Cerebellum (tissue), 4 donors: ENCODE measurements at places on chromosomes 3 and 15.
A peak's percentile ranks its signal among the peaks of the same experiment; 100 is the strongest.

- DNase-seq, result no peak
Measured at GRCh38 chr15:98996169-98996568, 11.4 kb downstream of the PGPEP1L start.

DNA sequence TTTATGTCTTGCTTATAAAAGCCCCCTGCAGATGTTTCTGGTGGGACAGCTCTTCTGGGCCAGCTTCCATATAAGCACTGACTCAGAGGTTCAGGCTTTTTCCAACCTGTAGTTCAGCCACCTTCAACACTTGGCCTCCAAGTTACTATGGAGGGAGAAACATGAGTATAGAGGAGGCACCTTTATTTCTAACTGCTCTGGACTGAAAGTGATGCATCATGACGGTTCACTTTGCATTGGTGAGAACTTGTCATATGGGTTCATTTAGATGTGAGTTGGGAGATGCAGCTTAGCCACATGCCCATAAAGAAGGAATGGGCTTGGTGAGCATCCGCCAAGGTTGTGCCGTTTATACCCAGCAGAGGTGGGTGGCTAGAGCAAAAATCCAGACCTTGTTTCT lies 58.8 kb upstream of the CFAP161 start:
- no peak for DNase-seq

GRCh38 chr3:191499307-191500080 lies 38.5 kb downstream of the PYDC2 start:
- DNase-seq, result peak; percentile 35

DNA sequence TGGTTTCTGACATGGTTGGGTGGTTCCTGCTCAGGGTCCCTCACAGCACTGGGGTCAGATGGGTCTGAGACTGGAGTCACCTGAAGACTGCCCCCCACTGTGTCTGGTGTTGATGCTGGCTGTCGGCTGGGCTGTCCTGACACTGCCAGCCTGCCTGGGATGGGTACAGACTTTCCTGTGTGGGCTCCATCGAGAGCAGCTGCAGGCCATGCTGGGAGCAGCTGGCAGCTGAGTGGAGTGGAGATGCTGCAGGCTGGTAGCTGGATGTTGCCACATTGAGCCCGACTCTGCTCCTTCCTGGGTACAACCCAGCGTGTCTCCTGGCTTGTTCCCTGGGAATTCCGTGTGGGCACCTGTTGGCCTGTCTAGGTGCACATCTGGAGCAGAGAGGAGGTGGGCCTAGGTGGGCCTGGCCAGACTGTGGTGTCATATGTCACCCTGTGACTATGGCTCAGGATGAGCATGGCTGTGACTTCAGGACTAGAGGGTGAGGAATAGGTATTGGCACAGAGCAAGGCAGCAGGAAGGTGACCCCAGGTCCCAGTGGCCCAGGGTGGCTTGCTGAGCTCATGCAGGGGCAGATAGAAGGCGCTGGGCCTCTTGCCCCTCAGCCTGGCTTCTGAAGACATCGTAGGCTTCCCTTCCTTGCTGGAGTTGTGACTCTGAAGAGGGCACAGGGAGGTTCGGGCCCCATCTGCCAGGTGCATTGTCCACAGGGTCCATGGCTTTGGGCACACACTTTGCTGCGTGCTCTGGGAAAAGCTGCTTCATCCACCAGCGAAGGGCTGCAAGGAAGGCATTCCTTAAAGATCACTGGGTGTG lies 40.0 kb upstream of the PRR23E start:
- no peak for DNase-seq

- DNase-seq, result no peak
Measured at GRCh38 chr15:95498961-95499360, 831.5 kb upstream of the NR2F2 start.

DNA sequence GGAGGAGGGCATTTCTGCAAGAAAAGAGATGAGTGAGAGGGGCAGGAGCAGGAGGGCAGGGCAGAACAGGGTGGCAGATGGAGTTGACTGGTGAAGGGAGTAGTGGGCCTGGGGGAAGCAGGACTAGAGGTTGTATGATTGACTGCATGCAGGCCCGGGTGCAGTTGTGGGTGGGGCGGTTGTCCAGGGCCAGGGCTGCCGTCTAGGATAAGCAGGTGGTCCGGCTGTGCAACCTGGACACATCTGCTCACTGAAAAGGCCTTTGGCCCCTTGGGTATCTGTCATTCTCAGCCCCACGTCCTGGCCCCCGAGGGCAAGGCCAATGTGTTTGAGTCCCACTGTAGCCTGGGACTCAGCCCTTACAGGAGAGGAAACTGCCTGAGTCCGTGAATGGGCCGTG lies 25.4 kb downstream of the ALS2CL start:
- DNase-seq, result no peak

DNA sequence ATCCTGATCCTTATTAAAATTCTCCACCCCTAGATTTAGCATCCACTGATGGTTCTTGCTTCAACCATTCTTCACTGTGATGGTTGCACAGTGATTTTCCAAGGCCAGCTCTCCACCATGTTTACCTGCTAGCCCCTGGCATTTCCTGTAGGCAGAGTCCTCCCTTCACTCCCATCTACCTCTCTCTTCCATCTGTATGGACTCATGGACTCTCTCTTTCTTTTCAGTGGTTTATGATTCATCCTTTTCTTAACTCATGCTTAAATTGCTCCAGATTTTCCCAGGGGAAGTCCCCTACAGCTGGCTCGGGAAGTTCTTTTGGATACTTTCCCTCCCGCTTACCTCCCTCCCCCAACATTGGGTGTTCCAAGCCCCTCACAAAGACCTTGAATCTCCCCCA lies 18.7 kb downstream of the TGM4 start:
- DNase-seq, result no peak

DNA sequence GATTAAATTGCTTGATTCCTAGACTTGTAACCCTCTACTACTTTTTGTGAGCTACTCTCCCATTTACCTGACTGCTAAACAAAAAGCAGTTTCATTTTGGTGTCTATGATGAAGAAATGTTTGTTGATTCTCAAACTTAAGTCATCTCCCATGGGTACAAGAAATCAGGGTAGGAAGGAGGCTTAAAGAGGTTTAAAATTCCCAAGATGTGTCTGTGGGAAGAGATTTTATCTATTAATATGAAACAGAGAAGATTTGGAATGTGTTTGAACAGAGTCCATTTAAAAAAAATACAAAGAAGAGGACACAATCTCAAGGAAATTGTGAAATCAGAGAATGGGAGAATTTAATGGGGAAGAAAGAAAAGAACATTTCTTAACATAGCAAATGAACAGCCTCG lies 14.8 kb downstream of the P3H2 start:
- DNase-seq, result no peak

- no peak for DNase-seq
Measured at GRCh38 chr15:87387766-87388165, 868.8 kb downstream of the NTRK3 start.

GRCh38 chr3:179969525-179969924 lies 67.2 kb downstream of the PEX5L start:
- DNase-seq, result no peak

- peak; percentile 80 for DNase-seq
Measured at GRCh38 chr3:26624209-26624765, 1.7 kb downstream of the LRRC3B start.

DNA sequence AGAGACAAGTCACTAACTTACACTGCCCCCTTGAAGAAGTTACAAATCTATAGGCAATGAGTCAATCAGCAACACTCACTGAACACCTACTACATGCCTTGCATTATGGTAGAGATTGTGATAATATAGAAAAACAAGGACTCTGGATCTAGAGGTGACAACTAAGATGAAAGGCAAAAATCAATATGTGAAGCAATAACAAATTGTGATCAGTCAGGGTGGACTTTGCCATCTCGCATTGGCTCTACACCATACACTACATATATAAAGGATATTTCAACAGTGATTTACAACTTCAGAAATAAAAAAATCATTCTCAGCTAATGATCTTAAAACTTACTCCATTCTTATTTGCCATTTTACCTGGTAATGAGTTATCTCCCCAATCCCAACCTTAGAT lies 210.7 kb upstream of the CD96 start:
- DNase-seq, result no peak

- no peak for DNase-seq
Measured at GRCh38 chr3:67901681-67902080, 247.3 kb upstream of the SUCLG2 start.

DNA sequence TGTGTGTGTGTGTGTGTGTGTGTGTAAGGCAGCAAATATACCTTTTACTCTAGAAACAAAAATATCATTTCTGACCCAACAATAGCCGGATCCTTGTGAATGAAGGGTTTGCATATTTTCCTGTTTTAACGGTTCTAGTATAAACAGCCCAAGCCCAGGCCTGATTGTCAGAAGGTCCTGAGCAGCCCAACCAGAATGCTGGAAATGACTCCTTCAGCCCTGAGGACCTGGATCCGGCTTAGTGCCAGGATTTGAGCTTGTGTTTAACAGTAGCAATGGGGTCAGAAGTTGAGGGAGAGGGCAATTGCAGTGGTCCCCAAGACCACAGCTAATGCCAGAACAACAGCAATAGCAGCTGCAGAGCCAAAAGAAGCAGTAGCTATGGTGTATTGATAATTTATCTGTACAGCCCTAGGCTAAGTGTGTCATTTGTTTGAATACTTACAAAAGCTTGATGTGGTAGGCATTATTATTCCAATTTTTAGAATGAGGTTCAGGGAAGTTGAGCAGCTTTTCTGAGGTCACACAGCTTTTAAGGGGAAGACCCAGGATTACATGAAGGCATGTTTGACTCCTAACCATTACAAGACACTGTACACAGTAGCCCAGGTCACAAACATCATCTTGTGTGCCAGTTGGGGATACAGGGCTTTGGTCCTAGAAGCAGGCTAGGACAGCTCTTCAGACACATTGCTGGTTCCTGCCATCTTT lies 12.8 kb downstream of the FOXL2 start:
- DNase-seq, result no peak

GRCh38 chr3:182500289-182500688 lies 293.0 kb upstream of the ATP11B start:
- DNase-seq, result no peak

GRCh38 chr3:56795097-56795828 lies 6.5 kb downstream of the ARHGEF3 start:
- DNase-seq, result no peak

DNA sequence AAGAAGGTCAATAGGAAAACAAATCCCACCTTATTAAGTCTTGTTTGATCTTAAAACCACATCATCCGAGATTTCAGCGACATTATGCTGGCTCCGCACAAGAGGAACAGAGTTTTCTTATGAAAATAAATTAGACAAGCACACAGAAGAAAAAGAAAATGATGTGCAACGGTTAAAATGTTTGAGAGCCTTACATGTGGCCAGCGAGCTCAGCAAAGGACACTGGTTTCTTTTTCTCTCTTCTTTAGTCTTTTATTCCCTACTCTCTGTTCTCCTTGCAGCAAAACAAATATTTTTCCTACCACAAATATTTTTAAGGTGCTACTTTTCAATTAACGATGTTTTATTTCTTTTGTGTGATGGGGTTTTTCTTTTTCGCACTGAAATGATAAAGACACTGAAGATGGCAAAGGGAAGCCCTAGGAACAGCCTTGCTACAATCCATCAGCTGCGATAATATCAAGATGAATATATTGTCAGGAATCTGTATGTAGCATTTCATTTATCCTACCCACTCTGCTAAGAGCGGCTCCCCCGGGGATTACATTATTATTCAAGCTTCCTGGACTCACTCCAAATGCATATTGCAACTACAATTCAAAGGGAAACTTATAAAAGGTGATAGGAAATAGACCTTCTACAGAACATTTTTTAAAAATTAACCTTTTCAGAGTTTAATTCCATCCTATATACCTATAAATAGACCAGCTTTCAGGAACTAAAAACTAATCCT lies 72.9 kb downstream of the ANXA2 start:
- DNase-seq, result no peak

DNA sequence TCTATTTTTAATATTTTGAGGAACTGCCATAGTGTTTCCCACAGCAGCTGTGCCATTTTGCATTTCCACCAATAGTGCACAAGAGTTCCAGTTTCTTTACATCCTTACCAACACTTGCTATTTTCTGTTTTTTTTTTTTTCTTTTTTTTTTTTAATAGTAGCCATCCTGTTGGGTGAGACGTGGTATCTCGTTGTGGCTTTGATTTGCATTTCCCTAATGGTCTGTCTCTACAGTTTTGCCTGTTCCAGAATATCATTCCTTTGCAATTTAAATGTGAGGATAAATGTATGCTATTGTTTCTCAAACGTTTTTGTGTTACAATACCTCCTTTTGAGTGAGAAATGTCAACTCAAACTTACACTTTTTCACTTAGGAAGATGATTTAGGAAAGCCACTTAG lies 22.4 kb downstream of the RCN2 start:
- DNase-seq, result no peak

GRCh38 chr15:40420793-40421192 lies 15.2 kb downstream of the IVD start:
- peak; percentile 55 for DNase-seq

- no peak for DNase-seq
Measured at GRCh38 chr3:126414961-126415660, 20.4 kb downstream of the CFAP100 start.

- no peak for DNase-seq
Measured at GRCh38 chr15:78567531-78567930, 2.2 kb downstream of the CHRNA5 start.

GRCh38 chr3:134052370-134052769 lies 22.6 kb upstream of the SLCO2A1 start:
- DNase-seq, result no peak

- DNase-seq, result no peak
Measured at GRCh38 chr3:57820479-57820878, 64.4 kb downstream of the SLMAP start.

GRCh38 chr3:119239206-119239820 lies 1.4 kb downstream of the B4GALT4 start:
- DNase-seq, result no peak

- DNase-seq, result peak; percentile 49
Measured at GRCh38 chr15:89912145-89912673, 543 bp downstream of the ARPIN start.
